Stimulated activated CD4-positive, alpha-beta T cell treated with anti-CD3 and anti-CD28 coated beads, Interleukin-15, amount 100 ng/mL, for 48 hours (primary cell): ENCODE measurements at places on chromosomes 5 and 9.

GRCh38 chr5:146039420-146039819 lies 66.0 kb downstream of the PLAC8L1 start:
- no peak for DNase-seq

DNA sequence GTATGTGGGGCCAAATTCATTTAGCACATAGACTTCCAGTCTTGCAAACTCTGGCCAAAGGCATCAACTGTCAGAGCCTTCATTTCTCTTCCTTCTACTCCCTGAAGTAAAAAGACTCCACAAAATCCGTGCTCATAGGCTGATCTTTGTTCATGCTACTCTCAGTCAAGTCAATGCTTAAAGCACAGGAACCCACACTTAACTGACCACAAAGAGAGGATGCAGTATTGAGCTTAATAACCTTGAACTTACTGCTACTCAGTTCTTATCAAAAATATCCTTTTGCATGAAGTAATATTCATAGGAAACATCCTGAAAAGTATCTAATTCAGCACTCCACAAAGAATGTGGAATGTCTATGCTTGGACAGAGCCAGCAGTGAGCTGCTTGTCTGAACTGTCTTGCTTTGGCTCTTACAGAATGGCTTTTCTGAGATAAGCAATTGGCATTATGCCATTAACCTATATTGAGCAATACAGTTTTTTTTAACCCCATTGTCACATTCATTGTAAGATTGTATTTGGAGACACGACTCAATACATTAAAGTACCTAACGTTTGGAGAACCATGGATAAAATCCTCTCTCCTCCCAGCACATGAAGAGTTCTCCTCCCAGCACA lies 21.7 kb downstream of the LPAR1 start:
- DNase-seq: no peak

DNA sequence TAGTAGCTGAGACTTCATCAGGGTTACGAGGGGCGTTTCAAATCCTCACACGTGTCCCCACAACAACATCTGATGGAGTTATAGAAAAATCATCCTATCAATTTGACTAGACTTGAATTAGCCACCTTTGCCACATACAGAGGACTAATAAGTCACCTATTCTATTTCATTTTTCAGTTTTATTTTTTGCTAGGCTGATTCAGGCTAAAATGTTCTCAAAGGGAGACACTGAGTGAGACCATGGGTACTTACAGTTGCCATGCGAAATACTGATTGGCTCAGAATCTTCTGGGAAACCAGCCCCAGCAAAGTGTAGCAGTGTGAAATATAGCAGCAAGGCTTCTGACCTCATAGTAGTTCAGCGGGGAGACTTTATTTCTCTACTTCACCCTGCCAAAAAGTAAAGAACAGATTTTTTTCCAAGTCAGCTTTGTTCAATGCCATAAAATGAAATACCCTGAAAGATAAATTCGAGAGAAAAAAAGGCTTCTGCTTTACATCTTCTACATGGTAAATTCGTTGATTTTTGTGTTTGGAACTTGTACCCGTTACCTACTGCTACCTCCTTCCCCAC lies 69.9 kb downstream of the SEMA6A start:
- DNase-seq: no peak

- DNase-seq: no peak
Measured at GRCh38 chr5:120988491-120988890, 524.4 kb downstream of the PRR16 start.

- DNase-seq: no peak
Measured at GRCh38 chr5:66897356-66897755, 299.2 kb downstream of the CD180 start.

DNA sequence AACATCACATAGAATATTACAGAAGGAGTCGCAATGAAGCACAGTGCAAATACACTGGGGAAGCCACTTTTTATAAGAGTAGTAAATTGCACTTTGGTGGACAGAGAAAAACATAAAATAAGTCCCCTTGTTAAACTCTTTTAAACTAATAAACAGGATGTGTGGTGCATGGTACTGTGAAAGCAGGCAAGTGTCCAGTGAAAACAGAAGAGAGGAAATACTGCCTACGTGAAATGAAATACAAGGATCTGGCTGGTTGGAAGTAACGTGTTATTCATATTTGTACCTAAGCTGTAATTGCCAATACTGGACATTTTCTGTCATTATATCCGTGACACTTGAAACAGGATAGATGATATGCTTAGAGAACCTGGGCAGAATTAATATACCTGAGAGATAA lies 191.9 kb upstream of the SLC27A6 start:
- DNase-seq: no peak

DNA sequence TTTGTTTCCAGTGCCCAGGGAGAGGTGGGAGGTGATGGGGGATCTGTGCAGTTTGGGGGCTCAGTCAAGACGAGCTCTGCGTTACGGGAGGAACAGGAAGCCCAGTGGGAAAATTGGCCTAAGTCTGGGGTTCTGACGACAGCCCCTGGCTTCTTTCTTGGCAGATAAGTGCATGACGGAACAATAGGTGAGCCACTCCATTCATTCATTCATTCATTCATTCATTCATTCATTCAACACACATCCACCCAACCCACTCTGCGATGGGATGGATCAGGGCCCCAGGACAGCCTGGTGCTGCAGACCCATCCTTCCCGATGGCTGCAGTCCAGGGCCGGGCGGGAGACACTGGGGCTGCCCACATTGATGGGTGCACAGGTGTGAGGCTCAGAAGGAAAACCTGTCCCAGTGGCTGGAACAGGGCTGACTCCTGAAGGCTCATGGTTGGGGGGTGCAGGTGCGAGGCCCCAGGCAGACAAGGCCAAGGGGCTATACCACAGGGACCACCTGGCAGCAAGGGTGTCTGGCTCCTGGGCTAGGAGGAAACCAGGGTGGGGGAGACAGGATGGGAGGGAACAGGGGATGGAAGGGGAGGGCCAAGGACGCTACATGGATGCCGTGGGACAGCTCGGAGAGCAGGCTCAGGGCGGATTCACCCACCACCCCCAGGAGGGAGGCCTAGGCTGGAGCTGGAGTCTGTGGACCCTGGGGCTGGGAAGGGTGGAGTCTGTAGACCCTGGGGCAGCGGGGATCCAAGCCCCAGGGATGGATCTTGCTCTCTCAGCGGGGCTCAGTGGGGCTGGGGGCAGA lies 1.9 kb upstream of the LCNL1 start:
- DNase-seq: no peak

- DNase-seq: no peak
Measured at GRCh38 chr5:103369125-103370120, 110.9 kb downstream of the MACIR start.

- no peak for DNase-seq
Measured at GRCh38 chr9:74379718-74380117, 117.4 kb upstream of the RORB start.

DNA sequence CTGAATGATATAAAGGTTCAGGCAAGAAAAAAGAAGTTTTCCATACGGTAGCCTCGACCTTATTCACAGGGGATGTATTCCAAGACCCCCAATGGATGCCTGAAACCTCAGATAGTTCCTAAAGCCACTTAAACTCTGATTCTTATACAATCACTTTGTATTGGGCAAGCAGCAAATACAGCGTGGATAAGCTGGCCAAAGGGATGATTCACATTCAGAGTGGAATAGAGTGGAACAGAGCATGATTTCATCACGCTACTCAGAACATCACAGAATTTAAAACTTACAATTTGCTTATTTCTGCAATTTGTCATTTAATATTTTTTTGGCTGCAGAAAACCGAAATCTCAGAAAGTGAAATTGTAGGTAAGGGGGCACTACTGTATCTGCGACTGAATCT lies 40.5 kb upstream of the CDH18 start:
- no peak for DNase-seq

- DNase-seq: no peak
Measured at GRCh38 chr9:73515216-73515615, 363.6 kb downstream of the ANXA1 start.

GRCh38 chr9:35695943-35696401 lies 6.2 kb upstream of the TPM2 start:
- no peak for DNase-seq

GRCh38 chr5:166581826-166582225 lies 1709.6 kb upstream of the WWC1 start:
- no peak for DNase-seq

DNA sequence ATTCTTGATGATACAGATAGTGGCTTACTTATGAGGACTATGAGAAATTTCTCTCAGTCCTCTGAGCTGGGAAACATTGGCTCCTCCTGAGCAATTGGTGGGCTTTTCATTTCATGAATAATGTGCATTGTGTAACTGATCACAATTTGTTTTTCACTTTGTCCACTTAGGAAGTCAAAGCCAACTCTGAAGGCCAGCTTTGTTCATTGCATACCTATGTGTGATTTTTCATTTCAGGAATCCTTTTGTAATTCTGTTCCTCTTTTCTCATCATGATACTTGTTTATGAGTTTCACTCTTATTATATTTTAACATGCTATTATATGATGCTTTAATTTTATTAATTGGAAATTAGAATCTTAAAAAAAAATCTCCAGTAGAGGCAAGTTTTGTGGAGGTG lies 483.0 kb downstream of the EBF1 start:
- no peak for DNase-seq

- no peak for DNase-seq
Measured at GRCh38 chr9:13063880-13064459, 215.5 kb downstream of the MPDZ start.

GRCh38 chr5:159128070-159128541 lies 28.4 kb upstream of the EBF1 start:
- DNase-seq: no peak

DNA sequence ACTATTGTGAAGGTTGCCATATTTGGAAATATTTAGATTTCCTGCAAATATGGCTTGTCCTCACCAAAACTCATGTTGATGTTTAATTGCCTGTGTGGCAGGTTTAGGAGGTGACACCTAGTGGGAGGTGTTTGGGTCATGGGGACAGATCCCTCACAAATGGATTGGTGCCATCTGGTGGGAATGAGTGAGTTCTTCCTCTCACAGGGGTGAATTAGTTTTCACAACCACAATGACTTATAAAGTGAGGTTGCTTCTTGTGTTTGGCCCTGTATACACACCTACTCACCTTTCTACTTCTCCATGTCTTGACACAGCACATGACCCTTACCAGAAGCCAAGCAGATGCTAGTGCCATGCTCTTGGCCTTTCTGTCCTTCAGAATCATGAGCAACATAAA lies 41.1 kb downstream of the ISOC1 start:
- no peak for DNase-seq

GRCh38 chr9:136336156-136336870 lies 9.0 kb downstream of the GPSM1 start:
- no peak for DNase-seq

GRCh38 chr9:96203867-96204501 lies 98.0 kb downstream of the HSD17B3 start:
- no peak for DNase-seq

- DNase-seq: no peak
Measured at GRCh38 chr5:174340226-174340625, 294.7 kb downstream of the NSG2 start.

- no peak for DNase-seq
Measured at GRCh38 chr9:122020398-122020797, 72.7 kb downstream of the TTLL11 start.

DNA sequence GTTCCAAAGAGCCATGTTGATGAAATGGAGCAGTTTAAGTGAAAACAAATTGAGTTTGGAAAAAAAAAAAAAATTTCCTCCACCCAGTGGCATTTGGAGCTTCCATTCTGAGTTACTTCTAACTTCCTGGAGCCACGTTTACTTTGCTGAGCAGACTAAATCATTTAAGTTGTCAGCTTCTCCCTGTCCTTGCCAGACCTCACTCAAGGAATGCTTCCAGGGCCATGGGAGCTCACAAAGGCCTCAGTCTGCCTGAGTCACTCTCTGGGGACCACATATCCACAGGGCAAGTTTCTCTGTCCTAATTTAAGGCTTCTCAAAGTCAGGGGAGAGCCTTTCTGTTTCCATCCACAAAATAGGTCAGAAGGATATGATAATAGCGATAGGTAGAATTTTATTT lies 210.3 kb upstream of the TNC start:
- no peak for DNase-seq

- no peak for DNase-seq
Measured at GRCh38 chr5:84298628-84299027, 86.1 kb downstream of the EDIL3 start.

DNA sequence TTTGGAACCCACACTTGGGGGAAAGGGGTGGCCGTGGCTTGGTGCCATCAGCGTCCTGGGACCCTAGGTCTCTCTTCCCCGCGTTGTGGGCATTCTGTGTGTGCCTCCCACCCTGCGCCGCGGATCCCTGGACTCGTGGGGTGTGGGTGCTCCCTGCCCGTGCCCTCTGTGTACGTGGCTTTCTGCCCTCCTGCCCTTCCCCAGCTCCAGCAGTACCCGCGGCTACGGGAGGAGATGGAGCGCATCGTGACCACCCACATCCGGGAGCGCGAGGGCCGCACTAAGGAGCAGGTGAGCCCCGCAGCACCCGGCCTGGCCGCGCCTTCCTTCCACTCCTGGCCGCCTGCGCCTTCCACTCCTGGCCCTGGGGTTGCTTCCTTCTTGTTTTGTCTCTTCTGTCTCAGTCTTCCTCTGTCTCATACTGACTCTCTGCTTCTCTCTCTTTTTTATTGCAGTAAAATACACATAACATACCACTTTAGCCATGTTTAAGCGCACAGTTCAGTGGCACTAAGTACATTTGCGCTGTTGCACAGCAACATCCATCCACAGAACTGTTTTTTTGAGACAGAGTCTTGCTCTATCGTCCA lies 30.7 kb downstream of the DNM1 start:
- DNase-seq: no peak

- DNase-seq: no peak
Measured at GRCh38 chr9:90340421-90340820, 302.2 kb downstream of the DIRAS2 start.

- DNase-seq: no peak
Measured at GRCh38 chr5:141845371-141845851, 32.8 kb downstream of the PCDH1 start.

DNA sequence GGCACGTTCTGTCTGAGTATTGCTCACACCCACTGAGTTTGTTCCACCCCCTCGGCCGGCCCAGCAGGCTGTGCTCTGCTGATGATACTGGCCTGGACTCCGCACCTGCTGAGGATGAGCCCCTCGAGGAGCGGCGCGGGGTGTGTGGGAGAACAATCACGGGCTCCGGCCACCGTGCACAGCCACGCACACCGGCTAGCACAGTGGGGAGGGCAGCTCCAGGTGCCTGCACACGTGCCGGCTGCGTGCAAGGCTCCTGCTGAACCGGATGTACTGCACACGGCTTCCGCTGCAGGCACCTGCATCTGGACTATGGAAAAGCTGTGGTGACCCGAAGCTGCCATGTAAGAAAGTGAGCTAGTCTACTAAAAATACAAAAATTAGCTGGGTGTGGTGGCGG lies 485.2 kb upstream of the CDH9 start:
- DNase-seq: no peak

DNA sequence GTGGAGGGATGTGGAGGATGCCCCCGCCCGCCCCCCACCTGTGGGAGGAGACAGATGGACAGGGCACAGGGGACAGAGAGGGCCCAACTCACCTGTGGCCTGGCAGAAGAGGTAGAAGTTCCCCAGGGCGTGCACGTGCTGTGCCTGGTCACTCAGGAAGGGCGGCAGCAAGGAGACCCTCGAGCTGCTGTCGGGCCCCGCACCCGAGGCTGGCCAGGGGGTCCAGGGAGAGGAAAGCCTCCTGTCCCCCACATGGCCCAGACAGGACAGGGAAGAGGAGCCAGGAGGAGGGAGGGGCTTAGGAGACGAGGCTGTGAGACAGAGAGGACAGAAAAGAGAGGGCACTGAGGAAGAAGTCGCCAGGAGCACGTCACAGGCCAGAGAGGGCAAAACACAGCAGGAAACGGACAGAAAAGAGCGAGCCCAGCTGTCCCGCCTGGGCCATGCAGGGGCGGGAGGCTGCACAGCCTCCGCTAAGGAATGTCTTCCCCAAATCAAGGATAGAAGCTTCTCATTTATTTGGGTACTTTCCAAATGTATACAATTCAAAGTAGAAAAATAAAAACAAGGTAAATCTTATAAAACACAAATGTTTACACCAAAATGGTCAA lies 58.5 kb downstream of the SECISBP2 start:
- DNase-seq: no peak
